Endothelial cell (in vitro differentiated cells): ENCODE measurements at places on chromosomes 13 and 19. TPM values are rescaled to one million over a fixed set of nuclear protein-coding genes. Genes with fewer than 3 reads are reported as not detected.

- DNase-seq, result no peak
Observed at GRCh38 chr19:56687031-56687430, 15.5 kb upstream of the ZNF835 start.

MBD3L5 gene
- not detected for total RNA-seq

PRSS57 gene
- total RNA-seq, result not detected

DNA sequence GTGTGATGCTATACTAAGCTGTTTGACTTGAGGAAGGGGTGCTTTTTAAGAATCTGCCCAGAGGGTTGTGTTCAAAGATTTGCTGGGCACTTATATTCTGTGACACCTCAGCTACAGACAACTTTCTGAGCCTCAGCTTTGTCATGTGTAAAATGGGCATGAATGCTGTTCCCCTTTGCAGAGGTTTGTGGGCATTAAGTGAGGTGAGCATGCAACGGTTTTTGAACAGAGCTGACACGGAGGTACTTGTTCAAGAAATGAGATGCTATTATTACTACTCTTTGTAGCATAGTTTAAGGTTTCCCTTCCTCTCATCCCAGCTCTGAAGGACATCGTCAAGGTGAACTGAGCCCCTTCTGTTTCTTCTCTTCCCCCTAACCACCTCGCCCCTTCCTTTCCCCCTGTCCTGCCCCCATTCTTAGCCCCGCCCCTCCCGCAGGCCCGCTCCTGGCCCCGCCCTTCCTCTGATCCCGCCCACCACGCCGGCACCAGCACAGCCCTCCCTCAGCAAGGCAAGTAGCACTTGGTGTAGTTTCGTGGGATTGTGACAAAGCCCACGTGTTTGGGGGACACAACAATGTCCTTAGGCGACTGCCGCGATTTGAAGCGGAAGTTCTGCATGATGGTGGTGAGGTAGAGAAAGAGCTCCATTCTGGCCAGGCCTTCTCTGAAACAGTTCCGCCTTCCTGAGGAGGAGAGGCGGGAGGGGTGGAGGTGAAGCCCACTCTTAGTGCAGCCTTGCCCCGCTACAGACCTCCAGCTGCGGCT, 26.1 kb upstream of the CYP2A7 start:
- DNase-seq, result peak; percentile 6

GRCh38 chr19:41495589-41495988, 52.6 kb downstream of the ERICH4 start:
- DNase-seq, result no peak
